ENCODE measurements at places on chromosomes 6 and 20.

DNA sequence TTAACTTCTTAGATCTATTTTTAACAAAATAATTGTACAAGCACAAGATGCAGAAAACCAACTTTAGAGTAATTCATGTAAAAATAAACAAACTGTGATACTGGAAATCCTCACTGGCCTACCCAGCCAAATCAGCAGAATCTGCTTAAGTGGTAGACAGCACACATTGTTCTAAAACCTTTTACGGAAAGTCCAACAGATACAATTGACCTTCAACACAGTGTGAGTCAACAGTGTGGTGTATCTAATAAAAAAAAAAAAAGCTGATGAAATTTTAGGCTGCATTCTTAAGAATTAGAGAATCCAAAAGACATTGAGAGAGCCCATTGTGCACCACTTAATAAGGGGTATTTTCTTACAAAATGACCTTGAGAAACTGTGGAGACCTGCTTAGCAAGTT lies 174.5 kb downstream of the COL21A1 start:
- DNase-seq: peak; percentile 90

DNA sequence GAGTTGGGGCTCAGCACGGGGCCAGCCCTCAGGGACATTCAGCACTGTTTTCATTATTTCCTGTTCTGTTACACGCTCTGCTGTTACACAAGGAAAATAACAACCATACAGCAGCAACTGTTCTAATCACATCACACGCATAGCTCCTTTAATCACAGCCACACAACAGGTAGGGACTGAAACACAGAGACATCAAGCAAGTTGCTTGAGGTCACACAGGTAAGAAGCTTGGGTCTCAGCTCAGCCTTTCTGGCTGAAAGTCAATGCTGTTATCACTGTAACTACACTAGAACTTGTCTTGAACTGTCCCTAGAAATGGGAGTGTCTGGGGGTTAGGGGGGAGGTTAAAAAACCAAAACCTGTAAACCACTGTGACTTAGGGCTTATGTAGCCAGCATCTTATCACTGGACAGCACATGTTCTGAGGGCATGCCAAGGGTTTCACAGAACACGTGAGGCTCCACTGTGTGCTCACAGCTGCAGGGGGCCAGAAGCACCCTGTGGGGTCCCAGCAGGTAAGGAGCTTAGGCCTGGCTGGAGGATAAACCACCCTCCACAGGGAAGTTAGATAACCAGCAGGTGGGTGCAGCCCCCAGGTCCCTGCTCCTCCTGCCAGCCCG lies 146.0 kb downstream of the EYA2 start:
- DNase-seq: no peak

DNA sequence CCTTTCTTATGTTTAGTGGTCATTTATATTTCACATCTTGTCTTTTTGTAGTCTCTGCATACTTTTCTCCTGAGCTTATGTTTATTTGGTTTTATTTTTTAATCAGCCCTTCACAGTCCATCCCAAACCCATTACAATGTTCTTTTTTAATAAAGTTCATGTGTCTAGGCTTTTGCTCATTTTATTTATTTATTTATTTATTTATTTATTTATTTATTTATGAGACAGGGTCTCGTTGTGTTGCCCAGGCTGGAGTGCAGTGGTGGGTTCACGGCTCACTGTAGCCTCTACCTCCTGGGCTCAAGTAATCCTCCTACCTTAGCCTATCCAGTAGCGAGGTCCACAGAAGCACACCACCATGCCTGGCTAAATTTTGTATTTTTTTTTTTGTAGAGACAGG lies 3.1 kb downstream of the COQ3 start:
- no peak for DNase-seq

- DNase-seq: no peak
These were observed 35.3 kb downstream of the TGM3 start for GRCh38 chr20:2331106-2331505.

DNA sequence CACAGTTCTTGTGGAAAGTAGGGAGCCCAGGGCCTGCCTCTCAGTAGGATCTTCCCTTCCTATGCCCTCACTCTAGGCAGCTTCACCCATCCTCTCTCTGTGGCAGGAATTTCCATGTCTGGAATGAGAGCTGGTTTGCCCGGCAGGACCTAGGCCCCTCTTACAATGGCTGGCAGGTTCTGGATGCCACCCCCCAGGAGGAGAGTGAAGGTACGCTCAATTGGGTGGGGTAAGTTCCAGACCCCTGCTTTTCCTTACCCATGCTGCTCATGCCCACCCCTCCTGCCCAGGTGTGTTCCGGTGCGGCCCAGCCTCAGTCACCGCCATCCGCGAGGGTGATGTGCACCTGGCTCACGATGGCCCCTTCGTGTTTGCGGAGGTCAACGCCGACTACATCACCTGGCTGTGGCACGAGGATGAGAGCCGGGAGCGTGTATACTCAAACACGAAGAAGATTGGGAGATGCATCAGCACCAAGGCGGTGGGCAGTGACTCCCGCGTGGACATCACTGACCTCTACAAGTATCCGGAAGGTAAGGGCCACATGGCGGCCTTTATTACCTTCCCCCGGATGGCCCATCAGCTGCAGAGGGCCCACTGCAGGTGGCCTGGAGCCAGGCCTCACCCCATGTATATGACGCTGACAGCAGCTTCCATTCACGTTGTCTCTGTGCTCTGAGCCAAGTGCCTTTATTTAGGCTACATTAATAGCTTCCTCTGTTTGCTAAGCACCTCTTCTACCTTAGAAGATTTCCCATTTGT lies 22.8 kb downstream of the TGM6 start:
- no peak for DNase-seq

DNA sequence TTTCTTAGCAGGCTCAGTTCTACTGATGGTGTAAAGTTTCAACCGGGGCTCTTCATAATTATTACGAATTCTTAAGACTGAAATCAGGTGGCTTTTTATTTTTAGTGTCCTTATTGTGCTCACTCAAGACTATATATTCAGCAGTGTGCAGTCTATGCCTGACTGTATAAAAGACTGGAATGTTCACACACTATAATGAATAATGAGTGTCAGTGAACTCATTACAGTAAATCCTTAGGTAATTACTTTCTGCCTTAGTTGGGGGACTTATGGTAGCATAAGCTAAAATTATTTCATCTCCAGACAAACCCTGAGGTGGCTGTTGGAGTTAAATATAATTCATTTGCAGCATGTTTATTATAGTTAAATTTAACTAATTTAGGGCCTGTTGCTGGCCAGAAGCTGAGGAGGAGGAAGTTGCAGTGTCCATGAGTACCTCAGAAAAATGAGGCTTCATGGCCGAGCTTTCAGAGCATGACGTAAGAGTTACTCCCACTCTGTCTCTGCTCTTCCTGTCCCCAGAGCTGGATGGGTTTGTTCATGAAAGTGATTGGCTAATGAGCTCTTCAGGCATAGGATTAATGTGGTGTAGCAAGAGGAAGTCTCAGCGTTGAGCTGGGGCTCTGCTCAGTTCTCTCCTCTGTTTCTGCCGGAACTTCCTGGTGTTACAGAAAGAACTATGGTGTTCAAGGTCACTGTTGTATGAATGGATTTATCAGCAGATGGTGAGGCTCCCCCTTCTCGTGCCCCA lies 335.7 kb downstream of the NRN1 start:
- DNase-seq: peak; percentile 79

DNA sequence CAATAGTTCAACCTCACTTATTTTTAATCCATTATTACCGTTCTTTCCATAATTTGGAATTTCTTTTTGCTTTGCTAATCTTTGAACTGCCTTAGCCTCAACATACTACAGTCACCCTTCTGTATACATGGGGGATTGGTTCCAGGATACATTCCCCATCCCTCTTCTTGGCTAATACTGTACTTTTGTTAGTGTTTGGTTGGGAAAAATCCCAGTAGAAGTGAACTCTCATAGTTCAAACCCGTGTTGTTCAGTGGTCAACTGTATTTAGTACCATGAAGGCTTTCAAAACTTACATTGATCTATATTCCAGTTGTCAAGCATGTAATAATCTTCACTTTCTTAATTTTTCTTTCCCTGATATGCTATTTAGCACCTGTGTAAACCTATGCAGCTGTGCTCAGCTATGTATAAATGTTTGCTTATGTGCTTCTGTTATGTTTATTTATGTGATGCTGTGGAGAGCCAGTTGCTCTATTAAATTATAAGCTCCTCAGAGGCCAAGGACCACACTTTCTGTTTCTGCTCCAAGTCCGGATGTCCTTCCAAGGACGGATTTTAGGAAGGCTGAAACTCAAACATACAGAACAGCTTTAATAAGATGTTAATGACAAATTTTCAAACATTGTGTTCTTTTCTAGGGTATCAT lies 33.3 kb upstream of the LAMA4 start:
- no peak for DNase-seq

DNA sequence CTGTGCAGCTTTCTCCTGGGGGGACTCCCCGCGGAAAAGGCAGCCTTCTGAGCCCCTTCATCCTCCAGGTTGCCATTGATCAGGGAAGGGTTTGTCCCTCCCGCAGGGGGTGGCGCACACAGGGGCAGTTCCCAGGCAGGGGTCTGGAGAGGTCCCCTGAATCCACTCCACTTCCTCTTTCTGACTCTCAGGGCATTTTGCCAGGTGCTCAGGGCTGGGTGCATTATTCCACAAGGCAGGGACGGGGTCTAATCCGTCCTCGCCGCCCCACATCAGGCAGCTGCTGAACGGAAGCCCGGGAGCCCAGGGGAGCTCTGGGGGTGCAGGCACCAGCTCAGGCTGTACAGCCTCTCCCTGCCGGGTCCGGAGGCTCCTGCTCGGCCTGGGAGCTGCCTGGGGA lies 180.9 kb downstream of the TTLL2 start:
- DNase-seq: no peak

DNA sequence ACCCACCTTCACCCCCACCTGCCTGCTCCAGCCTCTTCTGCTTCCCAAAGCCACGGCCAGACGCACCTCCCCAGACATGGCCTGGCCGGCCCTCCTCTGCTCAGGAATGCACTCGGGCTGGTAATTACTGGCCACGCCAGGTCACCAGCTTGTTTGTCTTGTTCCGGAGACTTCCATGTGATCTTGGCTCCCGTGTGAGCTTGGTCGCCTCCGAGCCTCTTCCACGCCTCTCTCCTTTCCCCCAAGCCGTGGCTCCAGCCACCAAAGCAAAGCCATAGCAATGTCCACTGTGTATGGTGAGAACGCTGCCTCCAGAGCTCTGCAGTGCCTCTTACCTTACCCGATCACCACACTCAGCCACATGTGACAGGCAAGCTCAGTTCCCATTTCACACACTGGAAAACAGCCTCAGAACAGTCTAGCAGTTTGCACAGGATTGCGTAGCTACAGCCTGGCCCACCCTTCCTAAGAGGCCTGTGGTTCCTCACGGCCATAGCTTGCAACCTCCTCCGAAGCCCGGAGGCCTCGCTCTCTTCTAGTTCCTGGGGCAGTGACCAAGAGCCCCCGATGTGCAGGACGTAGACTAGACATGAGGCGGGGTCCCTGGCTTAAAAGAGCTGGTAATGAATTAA lies 48.1 kb upstream of the AFDN start:
- DNase-seq: no peak

- peak; percentile 77 for DNase-seq
These were observed 179.6 kb upstream of the CCN2 start for GRCh38 chr6:132130626-132131298.

- DNase-seq: no peak
These were observed 64.1 kb upstream of the TGM3 start for GRCh38 chr20:2231701-2232100.

DNA sequence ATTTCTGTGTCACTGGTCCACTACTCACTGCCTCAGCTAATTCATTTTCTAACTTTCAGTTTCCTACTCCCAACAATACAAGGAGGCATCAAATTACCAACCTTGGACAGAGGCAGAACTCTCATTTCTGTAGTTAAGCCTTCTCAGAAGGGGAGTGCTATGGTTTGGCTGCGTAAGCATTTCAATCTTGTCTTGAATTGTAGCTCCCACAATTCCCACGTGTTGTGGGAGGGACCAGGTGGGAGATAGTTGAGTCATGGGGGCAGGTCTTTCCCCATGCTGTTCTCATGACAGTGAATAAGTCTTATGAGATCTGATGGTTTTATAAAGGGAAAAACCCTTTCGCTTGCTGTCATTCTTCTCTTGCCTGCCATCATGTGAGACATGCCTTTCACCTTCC lies 22.9 kb downstream of the HLA-DRA start:
- peak; percentile 7 for DNase-seq

DNA sequence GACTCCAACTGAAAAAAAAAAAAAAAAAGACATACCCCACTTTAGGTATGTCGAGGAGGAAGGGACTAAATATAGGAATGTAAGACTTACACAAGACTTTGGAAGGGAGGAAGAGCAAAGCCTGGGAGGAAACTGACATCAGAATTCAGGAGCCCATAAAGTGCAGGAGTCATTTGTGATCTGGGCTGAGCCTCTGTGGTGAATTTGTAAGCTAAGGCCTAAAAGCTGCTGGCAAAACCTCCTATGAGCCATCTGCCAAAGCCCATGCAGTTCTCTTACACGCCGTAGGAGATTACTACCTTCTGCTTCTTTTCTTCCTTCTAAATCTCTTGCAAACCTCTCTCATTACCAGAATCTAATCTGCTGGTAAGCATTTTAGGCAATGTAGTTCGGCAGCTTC lies 52.0 kb upstream of the THEMIS start:
- DNase-seq: no peak

DNA sequence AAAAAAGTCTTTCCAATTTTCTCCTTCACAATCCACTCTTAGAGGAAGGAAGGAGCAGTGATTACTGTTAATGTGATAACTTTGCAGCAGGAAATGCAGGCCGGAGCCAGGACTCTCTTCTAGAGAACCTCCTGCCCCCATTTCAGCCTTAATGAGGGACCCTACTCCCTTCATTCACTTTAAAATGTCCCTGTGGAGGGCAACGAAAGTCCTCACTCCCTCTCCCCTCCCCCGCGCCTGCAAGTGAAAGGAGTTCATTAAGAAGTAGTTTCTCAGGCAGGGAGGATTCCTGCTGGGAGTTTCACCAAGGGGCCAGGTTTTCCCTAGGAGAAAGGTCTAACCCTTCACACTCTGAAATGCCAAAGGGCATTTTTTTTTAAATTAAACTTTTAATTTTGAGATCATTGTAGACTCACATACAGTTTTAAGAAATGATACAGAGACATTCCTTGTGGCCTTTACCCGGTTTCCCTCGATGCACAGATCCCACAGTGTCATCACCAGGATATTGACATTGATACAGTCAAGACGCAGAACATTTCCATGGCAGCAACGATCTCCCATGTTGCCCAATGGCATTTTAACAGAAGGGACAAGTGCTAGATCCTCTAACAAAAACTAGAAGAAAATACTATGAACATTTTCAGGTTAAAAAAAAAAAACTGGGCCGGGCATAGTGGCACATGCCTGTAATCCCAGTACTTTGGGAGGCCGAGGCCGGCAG lies 6.8 kb upstream of the COMMD7 start:
- DNase-seq: no peak

- peak; percentile 48 for DNase-seq
These were observed 28.4 kb upstream of the NFATC2 start for GRCh38 chr20:51570739-51571459.

GRCh38 chr20:62651285-62652021 lies 9.2 kb downstream of the SLCO4A1 start:
- no peak for DNase-seq

- DNase-seq: no peak
These were observed 7.7 kb downstream of the PROCR start for GRCh38 chr20:35179292-35180212.

DNA sequence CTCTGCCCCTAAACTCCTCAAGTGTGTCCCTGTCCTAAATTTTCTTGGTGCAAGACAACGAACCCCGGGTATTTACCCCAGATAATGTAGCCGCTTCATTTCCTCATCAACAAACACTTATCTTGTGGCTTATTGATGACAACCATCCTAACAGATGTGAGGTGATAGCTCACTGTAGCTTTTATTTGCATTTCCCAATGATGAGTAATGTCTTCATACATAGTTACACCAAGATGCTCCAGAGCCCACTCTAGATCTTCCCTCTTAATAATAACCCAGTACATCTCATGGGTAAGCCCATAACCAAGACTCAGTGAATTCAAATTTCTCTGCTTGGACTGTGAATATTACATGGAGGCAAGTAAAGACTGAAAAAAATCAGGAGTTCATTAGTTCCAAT lies 48.2 kb upstream of the BEND6 start:
- peak; percentile 53 for DNase-seq
